ENCODE measurements at places on chromosomes 1 and 21.

DNA sequence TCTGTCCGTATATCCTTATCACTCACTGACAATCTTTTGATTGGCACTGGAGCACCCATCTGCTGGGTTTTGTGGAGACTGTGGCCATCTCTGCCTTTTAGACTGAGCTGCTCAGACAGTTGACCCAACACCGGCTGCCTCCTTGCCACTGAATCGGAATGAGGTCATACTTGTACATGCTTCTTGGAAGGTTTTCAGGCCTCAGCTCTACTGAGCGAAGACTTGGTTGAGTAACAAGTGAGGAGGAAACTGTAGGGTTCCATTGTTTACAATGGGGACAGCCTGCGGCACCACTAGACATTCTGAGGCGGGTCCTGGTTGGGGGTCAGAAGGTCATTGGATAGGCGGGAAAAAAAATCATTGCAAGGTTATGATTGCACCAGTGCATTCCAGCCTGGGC, 320.3 kb downstream of the KIF26B start:
- DNase-seq: no peak

DNA sequence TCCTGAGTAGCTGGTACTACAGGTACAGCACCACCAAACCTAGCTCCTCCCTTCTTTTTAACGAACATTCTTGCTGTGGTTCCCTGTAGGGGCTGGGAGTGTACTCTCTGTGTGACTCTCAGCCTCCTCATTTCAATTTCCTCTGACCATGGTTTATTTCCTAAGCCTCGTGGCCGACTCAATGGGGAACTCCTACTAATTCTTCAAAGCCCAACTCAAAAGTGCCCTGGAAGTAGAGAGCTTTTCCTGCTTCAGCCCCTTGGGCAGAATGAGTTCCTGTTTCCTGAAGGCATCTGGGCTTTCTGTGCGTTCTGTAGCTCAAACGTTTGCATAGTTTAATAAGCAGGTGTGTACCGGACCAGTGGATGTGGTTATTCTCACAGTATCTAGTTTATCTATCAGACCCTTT, 70.9 kb upstream of the ACOT11 start:
- DNase-seq: no peak

- DNase-seq: no peak
Measured at GRCh38 chr1:185480545-185480944, 163.5 kb upstream of the IVNS1ABP start.

- DNase-seq: no peak
Measured at GRCh38 chr1:101221945-101222429, 14.8 kb upstream of the S1PR1 start.

DNA sequence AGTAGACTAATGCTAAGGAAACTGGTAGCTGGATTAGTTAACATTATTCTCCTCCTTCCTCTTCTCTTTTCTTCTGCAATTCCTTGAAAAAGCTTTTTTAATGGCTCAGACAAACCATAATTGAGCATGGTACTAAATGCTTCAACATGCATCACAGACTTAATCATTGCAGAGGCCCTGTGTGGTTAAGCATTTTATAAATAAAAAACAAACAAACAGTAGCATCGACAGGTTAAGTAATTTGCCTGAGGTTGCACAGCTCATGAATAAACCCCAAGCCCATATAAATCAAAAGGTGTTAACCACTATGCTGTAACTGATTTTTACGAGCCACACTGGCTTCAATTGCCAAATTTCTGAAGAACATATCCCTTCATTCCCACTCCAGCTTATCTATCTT, 462.1 kb downstream of the LMO4 start:
- DNase-seq: no peak

DNA sequence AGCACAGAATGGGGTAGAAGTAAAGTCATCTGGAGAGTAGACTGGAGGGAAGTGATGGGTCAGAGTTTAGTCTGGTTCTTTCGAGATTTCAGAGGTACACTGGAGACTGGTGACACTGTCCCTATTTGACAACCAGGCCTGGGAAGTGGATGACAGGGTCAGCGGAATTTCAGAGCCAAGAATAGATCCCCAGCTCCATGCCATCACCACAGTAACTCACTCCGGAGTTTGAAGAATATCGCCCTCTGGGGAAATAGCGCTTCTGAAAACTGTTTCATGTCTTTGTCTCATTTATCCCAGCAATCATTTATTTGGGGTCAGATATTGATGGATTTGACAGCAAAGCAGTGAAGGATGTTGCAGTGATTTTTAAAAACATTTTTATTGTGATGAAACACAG, 7.6 kb upstream of the NFASC start:
- DNase-seq: no peak

- DNase-seq: no peak
Measured at GRCh38 chr1:26771643-26772321, 16.0 kb upstream of the PIGV start.

DNA sequence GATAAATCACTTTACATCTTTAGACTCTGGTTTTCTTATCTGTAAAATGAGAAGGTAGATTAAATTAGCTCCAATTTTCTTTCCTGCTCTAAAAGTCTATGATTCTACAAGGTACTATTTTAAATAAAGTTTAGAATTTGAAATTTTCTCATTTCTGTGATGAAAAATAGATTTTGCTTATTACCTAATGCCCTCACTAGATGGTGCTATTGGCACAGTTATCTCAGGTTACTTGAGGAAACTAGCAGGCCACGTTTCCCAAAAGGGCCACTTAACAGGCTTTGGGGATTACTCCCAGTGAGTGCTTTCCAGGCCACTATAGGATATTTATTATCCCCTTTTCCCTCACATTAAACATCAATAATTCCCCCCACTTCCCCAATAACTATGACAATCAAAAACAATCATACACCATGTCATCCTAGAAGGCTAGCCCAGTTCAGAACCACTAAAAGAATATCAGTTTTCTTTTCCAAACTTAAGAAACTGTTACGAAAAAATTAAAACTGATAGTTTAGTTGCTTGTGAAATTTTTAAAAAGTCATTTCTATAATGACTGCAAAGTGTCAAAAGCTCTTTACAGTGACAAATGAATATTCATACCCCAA, 30.6 kb downstream of the OMA1 start:
- no peak for DNase-seq

- DNase-seq: no peak
Measured at GRCh38 chr1:203077956-203078355, 7.9 kb downstream of the MYOG start.

DNA sequence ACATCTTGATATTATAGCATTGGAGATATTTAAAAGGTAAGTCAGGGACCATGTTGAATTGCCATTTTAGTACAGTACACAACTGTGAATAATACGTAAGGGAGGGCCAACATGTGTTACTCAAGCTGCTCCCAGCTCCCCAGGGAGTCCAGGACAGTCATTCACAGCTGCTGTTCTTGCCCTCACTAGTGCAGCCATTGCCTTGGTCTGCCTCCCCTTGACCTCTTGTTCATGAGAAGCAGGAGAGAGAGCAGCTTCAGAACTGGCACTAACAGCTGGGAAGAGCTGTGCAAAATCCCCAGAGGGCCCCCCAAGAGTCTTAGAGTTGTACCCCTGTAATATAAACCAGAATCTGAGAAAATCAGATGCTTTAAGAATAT, 16.4 kb downstream of the TCEANC2 start:
- DNase-seq: no peak

GRCh38 chr1:42214447-42214871, 49.9 kb upstream of the GUCA2A start:
- no peak for DNase-seq

DNA sequence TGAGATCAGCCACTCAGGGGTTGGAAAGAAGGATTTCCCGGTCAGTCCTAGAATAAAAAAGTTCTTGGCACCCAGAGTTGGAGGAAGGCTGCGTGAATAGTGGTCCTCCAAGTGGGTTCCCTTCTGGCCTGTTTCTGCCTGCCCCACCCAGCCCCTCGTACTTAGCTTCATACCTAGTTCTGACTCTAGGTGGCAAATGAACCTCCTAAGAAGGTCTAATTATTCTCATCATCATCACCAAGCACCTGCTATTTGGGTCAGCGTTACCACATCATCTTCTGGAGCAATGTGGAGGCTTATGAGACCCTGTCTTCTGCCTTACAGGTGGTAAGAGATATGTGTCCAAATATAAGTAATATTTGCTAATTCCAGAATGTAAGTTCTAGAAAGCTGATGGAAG, 35.9 kb upstream of the NFASC start:
- DNase-seq: no peak

DNA sequence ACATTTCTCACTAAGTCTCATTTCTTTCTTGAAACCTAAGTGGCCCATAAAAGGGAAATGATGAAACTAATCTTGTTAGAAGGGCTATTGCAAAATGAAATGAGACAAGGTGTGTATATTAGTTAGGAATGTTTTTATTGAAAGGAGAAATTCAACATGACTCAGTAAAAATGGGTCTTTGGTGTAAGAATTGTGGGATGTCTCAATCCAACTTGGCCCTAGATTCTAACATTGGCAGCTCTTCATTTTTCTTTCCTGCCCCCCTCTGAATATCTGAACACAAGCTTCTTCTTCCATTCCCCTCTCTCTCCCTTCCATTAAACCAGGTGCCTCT, 26.8 kb upstream of the TARBP1 start:
- DNase-seq: no peak

GRCh38 chr1:186033847-186034271, 299.7 kb downstream of the HMCN1 start:
- no peak for DNase-seq

DNA sequence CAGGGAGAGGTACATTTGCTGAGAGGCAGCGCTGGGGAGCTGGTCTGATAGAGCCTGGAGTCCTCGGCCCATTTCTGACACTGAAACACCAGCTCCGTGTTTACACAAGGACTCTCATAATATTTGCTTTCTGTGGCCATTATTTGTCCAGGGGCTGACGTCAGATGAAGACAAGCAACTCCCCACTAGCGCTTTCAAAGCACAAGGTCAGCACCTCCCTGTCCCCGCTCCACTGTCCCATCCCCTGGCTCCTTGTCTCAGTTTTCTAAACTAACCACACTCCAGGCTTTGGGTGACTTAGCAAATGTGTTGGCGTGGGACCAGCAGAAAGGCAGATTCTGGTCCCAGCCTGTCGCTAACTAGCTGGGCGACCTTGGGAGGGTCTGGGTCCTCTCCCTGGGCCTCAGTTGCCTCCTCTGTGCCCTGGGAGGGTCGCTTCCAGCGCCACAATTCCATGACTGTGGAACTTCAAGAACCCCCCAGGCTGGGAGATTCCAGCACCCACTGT, 37.4 kb upstream of the ZBTB40 start:
- DNase-seq: no peak

DNA sequence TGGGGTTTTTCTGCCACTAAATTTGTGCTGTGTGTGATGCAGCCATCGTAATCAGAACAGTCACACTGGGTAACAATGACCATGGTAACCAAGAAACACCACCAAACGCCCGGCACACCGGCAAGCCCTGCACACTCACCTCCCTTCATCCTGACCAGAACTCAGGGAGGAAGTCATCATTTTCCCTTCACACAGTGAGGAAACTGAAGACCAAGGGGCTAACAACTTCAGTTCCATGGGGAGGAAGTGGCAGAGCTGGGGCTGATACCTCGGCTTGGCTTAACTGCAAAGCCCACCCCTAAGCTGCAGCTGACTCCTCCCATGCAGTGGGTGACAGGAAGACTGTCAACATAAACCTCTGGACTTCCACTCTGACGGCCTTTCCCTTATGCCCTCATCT, 69.3 kb upstream of the BCAR3 start:
- DNase-seq: no peak

DNA sequence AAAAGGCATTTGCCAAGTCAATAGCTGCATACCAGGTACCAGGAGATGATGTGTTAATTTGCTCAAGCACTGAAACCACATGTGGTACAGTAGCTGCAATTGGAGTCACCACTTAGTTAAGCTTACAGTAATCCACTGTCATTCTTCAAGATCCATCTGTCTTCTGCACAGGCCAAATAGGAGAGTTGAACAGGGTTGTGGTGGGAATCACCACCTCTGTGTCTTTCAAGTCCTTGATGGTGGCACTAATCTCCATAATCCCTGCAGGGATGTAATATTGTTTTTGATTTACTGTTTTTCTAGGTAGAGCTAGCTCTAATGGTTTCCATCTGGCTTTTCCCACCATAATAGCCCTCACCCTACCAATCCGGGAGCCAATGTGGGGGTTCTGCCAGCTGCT, 91.9 kb downstream of the FCRL5 start:
- no peak for DNase-seq

DNA sequence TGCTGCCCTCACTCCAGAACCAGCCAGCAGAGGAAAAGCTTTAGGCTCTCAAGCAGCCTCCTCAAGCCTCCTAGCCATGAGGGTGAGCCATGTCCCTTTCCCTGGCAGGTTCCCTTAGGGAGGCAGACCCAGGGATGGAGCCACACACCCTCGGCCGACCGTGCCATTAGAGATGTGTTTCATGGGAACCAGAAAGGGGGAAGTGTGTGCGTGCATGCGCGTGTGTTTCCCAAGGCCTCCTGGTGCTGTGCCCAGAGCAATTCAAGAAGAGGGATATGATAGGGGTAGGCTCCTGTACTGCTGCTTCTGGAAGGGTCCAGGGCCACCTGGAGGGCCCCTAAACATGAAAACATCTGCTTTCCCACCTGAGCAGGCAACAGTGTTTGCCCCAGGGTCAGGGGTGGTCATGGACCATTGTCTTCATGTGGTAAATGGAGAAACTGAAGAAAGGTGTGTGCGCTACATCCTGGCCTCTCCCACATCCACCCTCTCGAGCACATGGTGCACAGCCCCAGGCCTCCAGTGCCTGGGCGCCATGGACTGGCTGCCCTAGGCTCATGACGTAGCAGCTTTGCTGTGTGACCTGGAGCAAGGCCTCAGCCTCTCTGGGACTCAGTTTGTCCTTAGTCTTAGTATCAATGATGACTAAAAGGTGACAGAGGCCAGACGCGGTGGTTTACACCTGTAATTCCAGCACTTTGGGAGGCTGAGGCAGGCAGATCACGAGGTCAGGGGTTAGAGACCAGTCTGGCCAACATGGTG, 48.1 kb downstream of the SYF2 start:
- DNase-seq: no peak

GRCh38 chr1:41535716-41536115, 51.2 kb upstream of the EDN2 start:
- no peak for DNase-seq

DNA sequence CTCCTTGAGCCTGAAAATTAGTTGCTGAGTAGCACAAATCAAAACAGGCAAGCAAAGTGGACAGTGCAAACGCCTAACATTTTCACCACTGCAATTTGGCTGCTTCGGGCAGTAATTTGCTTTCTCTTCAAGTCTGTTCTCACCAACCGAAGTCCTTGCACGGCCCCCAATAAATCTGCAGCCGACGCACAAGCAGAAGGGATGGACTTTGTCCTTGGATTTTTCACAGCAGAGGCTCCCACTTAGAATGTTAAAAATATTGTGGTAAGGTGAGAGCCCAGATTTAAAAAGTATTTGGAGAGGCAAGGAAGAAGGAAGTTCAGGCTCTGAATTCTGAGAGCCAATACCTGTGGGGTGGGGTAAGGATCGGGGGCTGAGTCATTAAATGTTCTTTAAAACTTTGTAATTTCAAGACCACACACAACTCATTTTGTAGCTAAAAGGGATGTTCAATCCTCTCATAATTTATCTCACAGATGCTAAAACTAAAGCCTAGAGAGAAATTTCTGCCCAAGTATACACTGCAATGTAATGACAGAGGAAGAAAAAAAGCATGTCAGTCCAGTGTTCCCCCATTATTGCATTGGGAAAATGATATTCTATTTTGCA, 6.2 kb downstream of the CD247 start:
- no peak for DNase-seq

Measured in activated CD8-positive, alpha-beta memory T cell treated with anti-CD3 and anti-CD28 coated beads for 1 hour (primary cell).